ENCODE measurements at places on chromosomes 16 and 17.

DNA sequence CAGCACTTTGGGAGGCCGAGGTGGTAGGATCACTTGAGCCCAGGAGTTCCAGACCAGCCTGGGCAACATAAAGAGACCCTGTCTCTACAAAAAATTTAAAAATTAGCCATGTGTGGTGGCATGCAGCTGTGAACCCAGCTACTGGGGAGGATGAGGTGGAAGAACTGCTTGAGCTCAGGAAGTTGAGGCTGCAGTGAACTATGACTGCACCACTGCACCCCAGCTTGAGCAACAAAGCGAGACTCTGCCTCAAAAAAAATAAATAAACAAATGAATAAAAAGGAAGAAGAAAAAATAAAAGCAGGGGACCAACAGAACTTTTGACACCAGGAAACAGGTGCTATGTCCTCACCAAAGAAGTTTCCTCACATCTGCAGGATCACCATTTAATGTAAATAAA is 14.2 kb downstream of the TERF2 start:
- DNase-seq: no peak

GRCh38 chr16:84585886-84586285 is 32.0 kb downstream of the COTL1 start:
- DNase-seq: no peak

GRCh38 chr16:46775214-46775613 is 27.1 kb upstream of the MYLK3 start:
- DNase-seq: no peak

GRCh38 chr17:74467221-74467951 is 952 bp downstream of the CD300A start:
- no peak for DNase-seq

GRCh38 chr16:26231647-26232046 is 539.9 kb downstream of the HS3ST4 start:
- no peak for DNase-seq

All from stimulated activated CD4-positive, alpha-beta T cell treated with anti-CD3 and anti-CD28 coated beads, Interleukin-2, amount 100 ng/mL, for 4 hours (primary cell).